Mammary epithelial cell (primary cell): ENCODE measurements at places on chromosomes 16 and 17. TPM values are rescaled to one million over a fixed set of nuclear protein-coding genes. Genes with fewer than 3 reads are reported as not detected.

The LPO gene
- not detected for polyA plus RNA-seq

The FOXF1 gene
- polyA plus RNA-seq, result not detected

The KRTAP4-9 gene
- polyA plus RNA-seq, result not detected

The SBK1 gene
- 0.08 TPM for polyA plus RNA-seq

The GRAPL gene
- polyA plus RNA-seq, result not detected

- DNase-seq, result no peak
Observed at GRCh38 chr16:28980929-28981328, 3.9 kb upstream of the LAT start.
